H1 (cell line): ENCODE measurements at places on chromosomes 2 and 18.

- DNase-seq, result no peak
Observed at GRCh38 chr2:107525406-107525805, 301.3 kb upstream of the RGPD4 start.

DNA sequence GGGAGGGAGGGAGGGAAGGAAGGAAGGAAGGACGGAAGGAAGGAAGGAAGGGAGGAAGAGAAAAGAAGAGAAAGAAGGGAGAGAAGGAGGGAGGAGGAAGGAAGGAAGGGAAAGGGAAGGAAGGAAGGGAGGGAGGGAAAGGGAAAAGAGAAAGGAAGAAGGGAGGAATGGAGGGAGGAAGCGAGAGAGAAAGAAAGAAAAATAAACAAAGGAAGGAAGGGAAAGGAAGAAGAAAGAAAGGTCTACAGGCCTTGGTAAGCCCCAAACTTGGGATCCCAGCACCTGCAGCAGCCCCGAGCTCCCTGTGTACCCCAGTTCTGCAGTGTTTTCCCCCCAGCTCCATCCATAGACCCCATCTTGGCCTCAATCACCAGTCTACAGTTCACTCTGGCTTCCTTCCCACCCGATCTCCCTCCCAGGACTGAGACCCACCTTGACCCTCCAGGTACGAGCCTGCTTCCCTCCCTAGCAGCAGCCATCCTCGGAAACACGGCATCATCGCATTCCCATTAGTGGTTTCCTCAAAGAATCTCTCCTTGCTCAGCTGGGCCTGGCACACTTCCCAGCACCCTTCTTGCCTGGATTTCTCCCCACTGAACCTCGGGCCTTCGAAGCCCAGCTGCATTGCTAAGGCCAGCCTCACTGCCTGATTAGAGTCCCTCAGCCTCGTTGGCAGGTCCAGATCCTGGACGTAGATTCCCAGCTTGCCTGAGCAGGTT is 46.1 kb upstream of the SH3BP4 start:
- DNase-seq, result no peak

DNA sequence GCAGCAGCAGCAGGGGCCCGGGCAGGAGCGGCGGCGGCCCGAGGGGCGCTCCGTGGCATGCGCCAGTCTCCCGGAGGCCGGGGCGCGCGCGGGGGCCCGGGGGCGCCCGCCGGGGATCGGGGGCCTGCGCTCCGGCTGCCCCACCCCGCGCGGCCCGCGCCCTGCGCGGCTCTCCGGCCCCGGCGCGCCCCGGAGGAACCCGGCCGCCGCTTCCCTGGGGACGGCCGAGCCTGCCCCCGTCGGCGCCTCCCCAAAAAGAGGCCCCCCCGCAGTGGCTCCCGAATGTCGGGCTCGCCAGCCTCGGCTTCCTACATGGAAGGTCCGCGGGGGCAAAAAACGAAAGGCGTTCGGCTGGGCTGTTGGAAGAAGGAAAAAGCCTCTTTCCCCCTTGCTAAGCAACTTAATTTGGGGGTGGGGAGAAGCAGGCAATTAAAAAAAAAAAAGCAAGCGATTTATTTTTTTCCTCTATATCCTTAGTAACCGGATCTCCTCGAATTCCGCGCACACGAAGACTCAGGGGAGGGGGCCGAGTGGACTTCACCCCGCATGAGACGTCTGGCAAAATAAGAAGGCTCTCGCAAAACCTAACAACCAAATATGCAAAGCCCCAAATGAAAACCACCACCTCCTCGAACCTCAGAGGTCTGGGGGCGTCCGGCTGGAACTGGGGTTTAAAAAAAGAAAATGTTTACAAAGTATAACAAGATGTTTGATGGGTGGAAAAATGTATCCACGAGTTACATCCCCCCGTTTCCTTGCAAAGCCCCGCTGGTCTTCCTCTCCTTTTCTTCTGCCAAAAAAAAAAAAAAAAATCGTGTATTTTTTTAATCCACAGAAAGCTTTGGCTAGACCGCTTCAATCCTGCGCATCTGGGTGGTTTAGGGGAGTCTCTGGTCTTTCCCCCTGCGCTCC is at the start of gene SMAD7:
Gene SMAD7, minus strand, starts transcription at position 430 of the 912 bp plus-strand sequence. CDS start 541 bp downstream, outside the sequence.
- no peak for DNase-seq

GRCh38 chr2:24040511-24040910 is 6.7 kb downstream of the WDCP start:
- DNase-seq, result no peak

DNA sequence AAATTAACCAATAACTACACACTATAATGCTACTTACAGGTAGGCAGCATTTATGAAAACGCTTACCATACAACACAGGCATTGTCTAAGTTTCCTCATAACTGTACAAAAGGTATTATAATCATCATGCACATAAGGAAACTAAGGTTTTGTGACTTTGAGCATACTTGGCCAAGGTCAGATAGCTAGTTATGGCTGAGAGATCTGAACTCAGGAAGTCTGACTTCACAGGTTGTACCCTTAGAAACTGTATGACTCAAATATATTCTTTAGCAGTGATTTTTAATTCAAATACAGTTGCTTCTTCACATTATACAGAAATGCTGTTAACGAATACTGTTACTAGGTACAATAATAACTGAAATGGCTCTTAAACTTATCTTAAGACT is 89.3 kb downstream of the TRIP12 start:
- DNase-seq, result no peak

GRCh38 chr2:241147336-241147735 is 1.9 kb downstream of the PASK start:
- DNase-seq, result no peak

DNA sequence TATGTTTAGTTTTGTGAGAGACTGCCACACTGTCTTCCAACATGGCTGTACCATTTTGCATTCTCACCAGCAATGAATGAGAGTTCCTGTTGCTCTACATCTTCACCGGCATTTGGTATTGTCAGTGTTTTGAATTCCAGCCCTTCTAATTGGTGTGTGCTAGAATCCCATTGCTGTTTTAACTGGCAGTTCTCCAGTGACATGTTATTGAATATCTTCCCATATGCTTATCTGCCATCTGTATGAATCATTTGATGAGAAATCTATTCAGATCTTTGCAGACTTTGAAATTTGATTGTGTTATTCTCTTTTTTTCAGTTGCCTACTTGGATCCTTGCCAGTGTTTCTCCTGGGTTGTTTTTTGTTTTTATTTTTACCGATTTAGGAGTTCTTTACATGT is 99.0 kb downstream of the SNTG2 start:
- no peak for DNase-seq

GRCh38 chr18:57533868-57534510 is 52.5 kb downstream of the FECH start:
- no peak for DNase-seq

GRCh38 chr2:106068451-106068850 is 125.7 kb downstream of the UXS1 start:
- no peak for DNase-seq

DNA sequence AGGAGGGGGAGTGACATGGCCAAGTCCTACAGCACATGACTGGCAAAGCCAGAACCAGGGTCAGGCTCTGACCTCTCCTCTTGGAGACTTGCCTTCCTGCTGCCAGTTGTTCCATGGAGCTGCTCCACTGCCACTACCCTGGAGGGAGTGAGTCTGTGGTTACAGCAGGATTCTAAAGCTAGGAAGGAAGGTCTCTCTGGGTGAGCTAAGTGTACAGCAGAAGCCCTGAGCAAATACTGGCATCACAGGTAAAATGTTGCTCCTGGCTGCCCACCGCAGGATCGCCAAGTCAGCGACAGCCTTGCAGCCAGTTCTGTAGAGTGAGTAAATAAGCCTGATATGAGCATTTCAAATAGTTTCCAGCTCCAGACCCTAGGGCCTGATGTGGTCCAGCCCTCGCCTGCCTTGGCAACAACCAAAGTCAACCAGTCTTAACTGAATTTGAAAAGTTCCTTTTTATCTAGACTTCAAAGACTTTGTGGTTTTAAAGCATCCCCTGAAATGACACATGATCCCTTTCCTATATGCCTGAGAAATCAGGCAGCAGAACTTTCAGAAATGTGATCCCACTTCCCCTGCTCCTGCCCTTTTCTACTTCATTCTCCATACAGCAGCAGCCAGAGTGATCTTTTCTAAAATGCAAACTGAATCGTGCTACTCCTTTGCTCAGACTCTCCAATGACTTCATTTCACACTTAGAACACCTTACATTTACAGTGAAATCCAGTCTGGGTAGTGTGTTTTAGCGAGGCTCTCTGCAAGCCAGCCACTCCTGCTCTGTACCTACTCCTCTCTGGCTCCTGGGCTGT is 114.3 kb downstream of the MGAT5 start:
- no peak for DNase-seq

DNA sequence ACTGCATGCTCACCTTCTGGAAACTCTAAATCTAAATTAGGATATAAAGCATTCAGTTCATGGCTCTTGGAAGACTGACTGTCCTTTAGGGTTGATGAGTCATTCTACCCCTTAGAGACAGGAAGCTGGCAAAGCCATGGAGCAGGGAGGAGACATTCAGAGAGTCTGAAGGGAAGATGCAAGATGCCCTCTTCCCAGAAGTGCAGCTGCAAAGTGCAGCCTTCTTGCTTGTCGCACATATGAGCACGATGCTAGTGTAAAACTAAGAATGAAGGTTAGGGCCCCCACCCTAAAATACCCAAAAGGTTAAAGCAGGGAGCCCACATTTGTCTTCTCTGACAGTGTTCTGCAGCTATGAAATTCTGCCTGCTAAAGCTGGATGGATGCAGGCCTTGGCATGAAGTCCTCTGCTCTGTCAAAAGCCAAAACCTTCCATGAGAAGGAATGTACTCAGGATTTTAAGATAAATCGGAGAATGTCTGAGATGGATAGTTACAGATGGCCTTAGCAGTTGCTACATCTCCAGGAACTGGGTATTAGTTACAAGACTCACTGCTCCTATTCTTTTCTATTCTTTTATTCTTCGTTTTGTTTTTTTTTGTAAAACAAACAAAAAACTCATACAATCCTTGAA is 89.7 kb downstream of the POLE4 start:
- no peak for DNase-seq

DNA sequence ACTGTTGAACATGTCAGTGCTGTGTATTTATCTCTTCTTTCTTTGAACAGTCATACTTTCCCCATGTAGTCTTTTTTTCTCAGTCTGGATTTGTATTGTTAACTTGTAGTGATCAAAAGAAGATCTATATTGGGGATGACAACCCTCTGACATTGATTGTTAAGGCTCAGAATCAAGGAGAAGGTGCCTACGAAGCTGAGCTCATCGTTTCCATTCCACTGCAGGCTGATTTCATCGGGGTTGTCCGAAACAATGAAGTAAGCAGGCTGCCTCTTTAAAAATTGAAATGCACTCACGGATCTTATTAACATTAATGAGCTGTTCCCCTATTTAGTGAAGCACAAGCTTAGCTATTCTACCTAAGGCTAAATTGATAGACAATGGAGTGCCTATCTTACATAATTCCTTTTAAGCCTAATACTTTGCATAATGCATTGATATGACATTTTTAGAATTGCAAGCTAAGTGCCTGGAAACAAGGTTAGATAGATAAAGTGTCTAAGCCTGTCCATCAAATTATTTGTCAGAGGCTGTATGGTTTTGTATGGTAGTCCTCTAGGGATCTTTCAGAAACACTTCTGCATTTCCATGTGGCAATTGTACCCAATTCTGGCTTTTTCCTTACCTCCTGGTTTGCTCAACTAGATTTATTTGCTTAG is 29.3 kb upstream of the FAM171B start:
- DNase-seq, result no peak

GRCh38 chr2:62163834-62164233 is 32.1 kb upstream of the B3GNT2 start:
- DNase-seq, result no peak

DNA sequence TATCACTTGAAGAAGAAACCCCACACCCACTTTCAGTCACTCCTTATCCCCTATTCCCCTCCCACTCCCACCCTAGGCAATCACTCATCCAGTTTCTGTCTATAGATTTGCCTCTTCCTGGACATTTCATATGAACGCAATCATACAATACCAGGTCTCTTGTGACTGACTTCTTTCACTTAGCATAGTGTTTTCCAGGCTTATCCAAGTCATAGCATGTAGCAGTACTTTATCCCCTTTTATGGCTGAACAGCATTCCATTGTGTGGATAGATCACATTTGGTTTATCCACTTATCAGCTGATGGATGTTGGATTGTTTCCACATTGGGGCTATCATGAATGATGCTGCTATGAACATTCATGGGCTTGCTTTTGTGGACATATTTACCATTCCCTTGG is 6.6 kb downstream of the CFAP221 start:
- DNase-seq, result no peak

DNA sequence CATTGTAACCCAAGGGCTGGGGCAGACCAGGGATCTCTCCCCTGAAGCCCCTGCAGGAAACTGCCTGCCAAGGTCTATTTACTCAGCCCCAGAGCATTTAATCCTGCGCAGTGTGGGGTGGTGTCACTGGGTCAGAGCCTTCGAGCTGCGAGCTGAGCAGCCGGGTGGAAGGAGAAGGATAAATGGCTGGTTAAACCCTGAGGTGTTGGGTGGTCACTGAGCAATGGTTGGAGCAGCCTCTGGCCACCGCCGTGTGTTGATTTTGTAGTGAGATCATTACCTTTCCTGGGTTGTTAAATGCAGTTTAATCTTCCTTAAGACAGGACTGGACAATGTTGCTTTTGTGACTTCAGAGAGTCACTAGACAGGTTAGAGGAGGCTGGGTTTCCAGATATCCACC is 98.1 kb downstream of the SETBP1 start:
- no peak for DNase-seq

DNA sequence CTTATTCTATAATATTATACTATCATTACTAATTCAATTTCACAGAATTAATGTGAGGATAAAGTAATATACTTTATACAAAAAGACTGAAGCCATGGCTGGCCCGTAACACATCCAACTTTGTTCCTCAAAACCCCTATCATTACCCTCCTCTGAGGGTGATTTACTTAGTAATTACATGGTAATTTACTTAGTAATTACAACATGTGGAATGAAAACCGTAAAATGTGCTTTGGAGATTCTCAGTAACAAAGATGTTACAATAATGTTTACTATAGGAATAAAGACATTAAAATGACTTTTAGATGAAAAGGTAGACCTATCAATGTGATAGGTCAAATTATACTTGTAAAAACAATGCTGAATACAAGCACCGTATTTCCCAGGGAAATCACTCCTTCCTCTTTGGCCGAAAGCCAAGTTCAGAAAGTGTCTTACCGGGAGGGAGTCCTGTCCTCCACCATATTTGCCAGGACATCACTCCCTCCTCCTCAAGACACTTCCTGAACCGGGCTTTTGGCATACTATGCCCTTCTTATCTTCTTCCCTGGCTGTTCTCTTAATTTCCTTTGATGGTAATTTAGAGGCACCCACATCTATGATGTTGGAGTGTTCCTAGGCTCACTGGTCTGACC is 1047.8 kb downstream of the SOCS6 start:
- no peak for DNase-seq

- DNase-seq, result no peak
Observed at GRCh38 chr2:49154140-49154539, at the start of gene FSHR. TSS of gene FSHR (minus strand) at chr2:49154515. CDS start at chr2:49154417, 98 bp downstream.

DNA sequence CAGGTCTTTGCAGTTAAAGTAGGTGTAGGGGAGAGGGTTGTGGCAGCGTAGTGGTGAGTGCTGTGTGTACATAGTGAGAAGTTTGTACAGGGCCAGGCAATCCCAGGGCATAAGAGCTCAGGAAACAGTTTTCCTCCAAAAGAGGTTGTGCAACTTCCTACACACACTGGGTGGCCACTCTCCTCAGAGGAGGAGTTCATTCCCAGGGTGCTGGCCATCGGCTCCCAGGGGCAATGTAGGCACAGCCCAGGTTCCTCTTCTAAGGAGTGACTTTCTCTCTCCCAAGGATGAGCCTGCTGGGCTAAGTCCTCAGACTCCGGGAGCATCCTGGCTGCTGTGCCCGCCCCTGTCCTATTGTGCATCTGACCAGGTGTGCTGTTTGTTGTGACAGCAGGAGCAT is 3.0 kb downstream of the ACOXL start:
- DNase-seq, result no peak

GRCh38 chr2:174051741-174052583 is 86.8 kb upstream of the SP3 start:
- no peak for DNase-seq
